Activated T-helper 1 cell treated with Interleukin-2 at 50 U/mL for 16 hours (primary cell): ENCODE measurements at places on chromosomes 13 and 19.
A peak's percentile ranks its signal among the peaks of the same experiment; 100 is the strongest.

- no peak for DNase-seq
These were observed 72.2 kb downstream of the CEBPG start for GRCh38 chr19:33445442-33446329.

GRCh38 chr19:51593138-51593890, 22.2 kb downstream of the ZNF175 start:
- DNase-seq: no peak

- DNase-seq: peak; percentile 50
These were observed 4.8 kb upstream of the TM9SF2 start for GRCh38 chr13:99496184-99497142.

- DNase-seq: no peak
These were observed 439 bp downstream of the DZIP1 start for GRCh38 chr13:95643936-95644598.

GRCh38 chr13:112569821-112570220, 18.1 kb downstream of the TUBGCP3 start:
- no peak for DNase-seq

- no peak for DNase-seq
These were observed 21.8 kb downstream of the SACS start for GRCh38 chr13:23411706-23412105.

DNA sequence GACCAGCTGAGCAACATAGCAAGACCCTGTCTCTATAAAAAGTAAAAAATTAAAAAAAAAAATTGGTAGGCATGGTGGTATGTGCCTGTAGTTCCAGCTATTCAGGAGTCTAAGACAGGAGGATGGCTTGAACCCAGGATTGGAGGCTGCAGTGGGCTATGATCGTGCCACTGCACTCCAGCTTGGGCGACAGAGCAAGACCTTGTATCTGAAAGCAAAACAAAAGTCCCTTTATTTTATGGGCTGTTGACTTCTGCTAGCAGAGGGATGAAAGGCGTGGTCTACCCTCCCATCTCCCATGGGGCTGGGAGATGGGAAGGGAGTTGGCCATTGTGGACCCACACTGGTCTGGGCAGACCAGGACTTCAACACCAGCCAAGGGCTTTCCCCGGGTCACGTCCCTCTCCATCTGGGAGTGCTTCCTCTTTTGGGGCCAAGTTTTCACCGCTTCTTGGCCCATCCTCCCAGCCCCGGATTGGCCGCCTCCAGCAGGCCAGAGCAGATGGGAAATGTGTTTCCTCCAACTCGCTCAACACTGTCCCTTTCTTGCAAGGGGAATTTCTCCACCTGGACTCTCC, 2.2 kb upstream of the TNFSF9 start:
- DNase-seq: no peak

DNA sequence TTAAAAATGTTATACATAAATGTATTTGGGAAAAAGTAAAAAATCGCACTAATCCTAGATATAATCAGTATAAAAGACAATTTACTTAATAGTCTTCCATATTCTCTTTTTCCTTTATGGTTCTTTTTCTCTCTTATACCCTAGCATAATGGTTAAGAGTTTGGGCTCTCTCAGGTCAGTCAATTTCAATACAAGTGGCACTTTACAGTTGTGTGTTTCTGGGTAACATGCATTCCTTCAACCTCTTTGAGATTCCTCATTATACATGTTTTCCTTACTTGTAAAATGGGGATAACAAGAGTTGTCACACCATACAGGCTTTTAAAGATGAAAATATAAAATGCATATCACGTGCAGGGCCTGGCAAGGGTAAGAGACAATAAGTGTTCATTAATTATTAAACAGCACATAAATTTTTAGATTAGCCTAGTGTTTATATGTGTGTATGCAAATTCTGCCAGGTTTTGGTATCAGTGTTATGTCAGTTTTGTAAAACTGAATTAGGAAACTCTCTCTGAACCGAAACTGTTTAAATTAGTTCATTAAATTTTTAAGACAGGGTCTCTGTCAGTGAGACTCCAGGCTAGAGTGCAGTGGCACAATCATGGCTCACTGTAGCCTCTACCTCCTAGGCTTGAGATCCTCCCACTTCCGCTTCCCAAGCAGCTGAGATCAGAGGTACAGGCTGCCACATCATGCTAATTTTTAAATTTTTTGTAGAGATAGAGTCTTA, 49.8 kb downstream of the ELF1 start:
- no peak for DNase-seq

- DNase-seq: no peak
These were observed 18.7 kb upstream of the SPRYD7 start for GRCh38 chr13:49954674-49955455.

DNA sequence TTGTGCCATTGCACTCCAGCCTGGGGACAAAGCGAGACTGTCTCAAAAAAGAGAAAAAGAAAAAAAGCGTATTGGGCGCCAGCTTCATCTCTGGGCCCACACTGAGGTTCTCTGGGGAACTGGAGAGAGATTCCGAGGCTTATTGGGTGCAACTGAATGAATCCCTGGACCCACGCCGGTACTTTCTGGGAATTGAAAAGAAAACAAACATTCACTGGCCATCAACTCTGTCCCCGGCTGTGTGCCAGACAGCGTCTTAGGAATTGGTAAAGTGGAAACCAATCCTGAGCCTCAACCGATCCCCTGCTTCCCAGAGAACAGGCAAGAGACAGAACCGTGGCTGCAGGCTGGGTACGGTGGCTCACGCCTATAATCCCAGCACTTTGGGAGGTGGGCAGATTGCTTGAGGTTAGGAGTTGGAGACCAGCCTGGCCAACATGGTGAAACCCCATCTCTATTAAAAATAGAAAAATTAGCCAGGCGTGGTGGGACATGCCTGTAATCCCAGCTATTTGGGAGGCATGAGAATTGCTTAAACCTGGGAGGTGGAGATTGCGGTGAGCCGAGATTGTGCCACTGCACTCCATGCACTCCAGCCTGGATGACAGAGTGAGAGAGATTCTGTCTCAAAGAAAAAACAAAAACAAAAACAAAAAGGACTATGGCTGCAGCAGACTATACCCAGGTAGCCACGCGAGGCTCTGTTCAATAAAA, 8.6 kb downstream of the ANO8 start:
- no peak for DNase-seq

GRCh38 chr19:8449830-8450229, 5.1 kb downstream of the HNRNPM start:
- no peak for DNase-seq

DNA sequence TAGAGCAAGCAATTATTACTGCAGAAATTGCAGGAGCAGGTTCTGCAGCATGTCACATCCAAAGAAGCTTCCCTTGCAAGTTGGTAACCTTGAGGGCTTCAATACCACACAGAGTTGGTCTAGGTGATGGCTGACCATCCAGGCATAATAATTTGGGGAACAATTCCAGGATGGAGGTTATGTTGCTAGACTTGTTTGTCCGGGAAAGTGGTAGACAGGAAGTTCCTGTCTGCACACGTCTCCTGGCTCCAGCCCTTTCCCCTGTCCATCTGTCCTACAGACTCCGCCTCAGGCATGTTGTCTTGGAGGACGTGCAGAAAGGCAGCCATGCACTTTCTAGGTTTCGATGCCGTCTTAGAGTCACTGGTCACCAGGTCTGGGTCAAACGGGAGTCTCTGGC, 26.0 kb downstream of the DPRX start:
- no peak for DNase-seq

GRCh38 chr19:28170066-28170465, 1042.9 kb downstream of the UQCRFS1 start:
- DNase-seq: no peak

- DNase-seq: no peak
These were observed 1.4 kb upstream of the CYP2F1 start for GRCh38 chr19:41112728-41113290.

DNA sequence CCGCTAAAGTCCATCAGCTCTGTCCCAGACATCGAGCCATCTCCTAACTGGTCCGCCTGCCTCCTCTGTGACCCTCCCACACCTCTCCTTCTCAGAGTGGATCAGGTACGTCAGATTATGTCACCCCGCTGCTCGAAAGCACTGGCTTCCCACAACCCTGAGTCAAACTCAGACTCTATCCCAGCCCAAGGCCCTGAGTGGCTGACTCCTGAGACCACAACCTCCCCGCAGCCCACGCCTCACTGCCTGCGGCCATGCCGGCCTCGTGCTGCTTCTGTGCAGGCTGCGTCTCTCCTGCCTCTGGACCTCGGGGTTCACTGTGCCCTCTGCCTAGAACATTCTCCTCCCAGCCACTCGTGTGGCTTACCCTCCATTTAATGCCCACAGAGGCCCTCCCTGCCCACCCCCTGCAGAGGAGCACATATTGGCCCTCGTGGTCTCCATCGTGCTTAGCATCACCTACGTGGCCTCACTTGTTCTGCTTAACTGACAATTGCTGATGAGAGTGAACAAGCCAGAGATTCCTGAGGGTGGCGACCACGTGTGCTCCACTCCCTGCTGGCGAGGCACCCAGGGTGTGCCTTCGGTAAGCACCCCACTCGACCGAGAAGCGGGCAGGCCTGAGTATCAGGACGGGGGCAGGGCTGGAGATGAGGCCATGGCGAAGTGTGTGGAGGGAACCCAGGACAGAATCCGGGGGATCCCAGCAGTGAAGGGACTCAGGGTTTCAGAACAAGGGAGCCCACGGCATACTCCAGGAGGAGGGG, 13.5 kb upstream of the FKRP start:
- DNase-seq: no peak

GRCh38 chr13:20411638-20412342, 113.9 kb downstream of the CRYL1 start:
- DNase-seq: no peak

GRCh38 chr19:41195675-41196497, 2.9 kb downstream of the CYP2S1 start:
- DNase-seq: no peak

- no peak for DNase-seq
These were observed at the start of gene SLC7A10 for GRCh38 chr19:33225458-33225926. TSS of gene SLC7A10 (minus strand) at chr19:33225850. CDS start at chr19:33225703, 147 bp downstream.

DNA sequence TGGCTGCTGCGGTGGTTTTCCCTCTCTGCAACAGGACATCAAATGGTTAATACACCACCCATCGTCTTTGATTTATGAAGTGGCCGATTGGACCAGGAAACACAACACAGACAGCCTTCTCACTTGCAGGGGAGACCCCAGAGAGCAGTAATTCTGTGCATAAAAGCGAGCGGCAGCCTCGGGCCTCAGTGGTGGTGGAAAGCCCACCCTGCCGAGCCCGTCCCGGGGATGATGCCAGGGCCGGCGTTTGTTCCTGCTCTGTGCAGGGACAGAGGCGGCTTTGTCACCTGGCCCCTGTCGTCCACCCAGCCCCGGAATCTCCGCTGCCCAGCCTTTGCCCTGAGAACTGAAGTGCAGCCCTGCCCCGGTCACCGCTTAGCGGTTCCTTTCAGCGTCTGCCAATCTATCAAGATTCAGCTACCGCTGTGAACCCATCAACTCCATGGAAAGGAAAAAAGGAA, 184.4 kb downstream of the TSHZ3 start:
- no peak for DNase-seq

- DNase-seq: no peak
These were observed 758 bp upstream of the CACNG7 start for GRCh38 chr19:53908106-53908934.

DNA sequence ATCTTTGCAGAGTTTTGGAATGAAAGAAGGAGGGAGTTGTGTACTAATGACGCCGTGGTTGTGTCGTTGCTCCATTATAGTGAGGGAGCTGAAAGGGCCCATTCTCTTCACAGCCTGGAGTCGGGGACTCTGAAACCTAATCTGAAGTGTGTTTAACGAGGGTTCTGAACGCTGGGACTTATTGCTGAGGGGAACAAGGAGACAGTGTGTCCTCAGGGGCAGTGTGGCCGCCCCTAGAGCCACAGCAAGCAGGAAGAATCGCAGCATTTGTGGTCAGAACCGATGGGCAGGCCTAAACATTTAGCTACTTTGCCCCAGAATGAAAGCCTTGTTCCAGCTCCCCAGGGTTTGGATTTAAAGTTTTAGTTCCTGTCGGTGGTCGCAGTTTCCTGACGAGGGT, 156.4 kb upstream of the RNF113B start:
- DNase-seq: no peak

- DNase-seq: no peak
These were observed 949 bp upstream of the ZNF260 start for GRCh38 chr19:36528921-36529518.

GRCh38 chr13:84191139-84191538, 308.9 kb upstream of the SLITRK1 start:
- DNase-seq: no peak

DNA sequence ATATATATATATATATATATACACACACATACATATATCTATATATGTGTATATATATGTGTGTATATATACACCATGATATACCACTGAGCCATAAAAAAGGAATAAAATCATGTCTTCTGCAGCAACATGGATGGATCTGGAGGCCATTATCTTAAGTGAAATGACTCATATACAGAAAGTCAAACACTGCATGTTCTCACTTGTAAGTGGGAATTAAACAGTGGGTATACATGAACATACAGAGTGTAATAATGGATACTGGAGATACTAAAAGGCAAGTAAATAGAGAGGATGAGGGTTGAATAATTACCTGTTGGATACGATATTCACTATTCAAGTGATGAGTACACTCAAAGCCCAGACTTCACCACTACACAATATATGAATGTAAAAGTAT, 332.6 kb downstream of the SLITRK1 start:
- DNase-seq: no peak

DNA sequence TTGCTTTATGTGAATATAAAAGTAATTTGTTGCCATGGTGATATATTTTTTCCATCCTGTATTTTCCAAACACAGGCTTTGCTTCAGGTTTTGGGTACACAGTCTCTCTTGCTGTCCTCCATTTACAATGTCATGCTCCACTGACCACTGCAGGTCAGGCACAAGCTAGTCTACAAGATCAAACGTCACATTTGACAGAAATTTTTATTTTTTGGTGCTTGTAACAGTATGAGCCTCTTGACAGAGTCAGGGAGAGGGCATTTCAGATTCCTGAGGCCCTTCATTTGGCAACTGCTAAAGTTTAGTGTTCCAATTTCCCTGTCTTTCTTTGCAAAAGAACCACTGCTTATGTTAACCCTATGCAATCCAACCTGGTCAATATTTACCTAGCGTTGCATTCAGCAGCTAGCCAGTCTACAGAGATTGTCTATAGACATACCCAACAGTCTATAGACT, 175.0 kb downstream of the RFC3 start:
- no peak for DNase-seq

DNA sequence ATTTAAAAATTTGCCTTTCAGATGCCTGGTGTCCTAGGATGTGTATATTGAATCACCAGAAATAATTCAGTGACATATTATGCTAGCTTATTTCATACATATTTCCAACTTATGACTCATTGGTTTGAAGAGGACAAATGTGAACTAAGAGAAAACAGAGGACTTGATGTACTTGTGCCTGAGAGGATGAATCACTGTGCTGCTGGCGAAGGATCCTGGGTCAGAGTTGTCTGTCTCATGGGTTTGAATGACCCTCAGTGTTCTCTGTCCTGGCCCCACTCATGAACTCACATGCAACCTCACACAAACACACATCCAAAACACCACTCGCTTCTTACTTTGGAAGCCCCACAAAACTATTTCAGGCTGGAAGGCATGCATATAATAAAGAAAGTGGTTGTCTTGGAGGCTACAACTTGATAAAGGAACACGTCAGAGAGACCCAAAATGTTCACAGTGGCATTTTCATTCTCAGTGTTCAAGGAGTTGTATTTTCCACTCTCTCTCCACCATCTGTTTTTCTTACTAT, 129.0 kb upstream of the SPRY2 start:
- no peak for DNase-seq
